Transverse colon (tissue), 4 donors: ENCODE measurements at places on chromosomes 13 and 19. TPM values are rescaled to one million over a fixed set of nuclear protein-coding genes. Genes with fewer than 3 reads are reported as not detected.

- no peaks in the 10 kb centered on the region for H3K27me3 ChIP-seq
- H3K27ac ChIP-seq: peak overlapping the region; percentile 73
- no peak for DNase-seq
- peaks cover 8% of the 10 kb centered on the region for H3K36me3 ChIP-seq
These were observed 733 bp upstream of the CD320 start for GRCh38 chr19:8308891-8309291.

DNA sequence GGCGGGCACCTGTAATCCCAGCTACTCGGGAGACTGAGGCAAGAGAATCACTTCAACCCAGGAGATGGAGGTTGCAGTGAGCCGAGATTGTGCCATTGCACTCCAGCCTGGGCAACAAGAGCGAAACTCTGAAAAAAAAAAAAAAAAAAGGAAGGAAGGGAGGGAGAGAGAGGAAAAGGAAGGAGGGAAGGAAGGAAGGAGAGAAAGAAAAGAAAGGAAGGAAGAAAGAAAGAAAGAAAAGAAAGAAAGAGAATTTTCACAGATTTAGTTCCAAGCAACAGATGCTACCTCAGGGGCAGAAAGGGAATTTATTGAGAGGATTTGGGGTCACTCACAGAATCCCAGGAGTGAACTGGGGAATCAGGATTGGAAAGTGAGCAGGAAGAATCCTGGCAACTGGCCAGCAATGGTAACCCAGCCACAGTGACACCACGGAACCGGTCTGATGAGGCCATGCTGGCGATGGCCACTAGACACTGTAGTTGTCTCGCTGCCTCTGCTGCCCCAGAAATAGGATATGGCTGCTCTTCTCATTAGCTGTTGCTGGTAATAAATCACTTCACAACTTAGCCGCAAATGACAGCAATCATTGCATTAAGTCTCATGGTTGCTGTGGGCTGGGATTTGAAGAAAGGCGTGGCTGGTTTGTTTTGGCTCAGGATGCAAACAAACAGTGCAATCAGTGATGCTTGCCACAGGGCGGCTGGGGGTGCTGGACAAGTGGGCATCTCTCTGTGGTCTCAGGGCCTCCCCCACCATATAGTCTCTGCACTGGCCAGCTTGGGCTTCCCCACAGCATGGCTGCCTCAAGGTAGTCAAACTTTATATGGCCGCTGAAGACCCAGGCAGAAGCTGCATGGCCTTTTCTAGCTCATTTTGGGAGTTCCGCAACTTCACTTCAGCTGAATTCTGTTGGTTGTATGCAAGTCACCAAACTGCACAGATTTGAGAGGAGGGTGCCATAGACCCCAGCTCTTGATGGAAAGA, 5.2 kb upstream of the BCAM start:
- no peak for DNase-seq
- H3K4me1 ChIP-seq: peaks cover 8% of the 10 kb centered on the region
- H3K4me3 ChIP-seq: no peak overlapping the region
- H3K27me3 ChIP-seq: no peaks in the 10 kb centered on the region

DNA sequence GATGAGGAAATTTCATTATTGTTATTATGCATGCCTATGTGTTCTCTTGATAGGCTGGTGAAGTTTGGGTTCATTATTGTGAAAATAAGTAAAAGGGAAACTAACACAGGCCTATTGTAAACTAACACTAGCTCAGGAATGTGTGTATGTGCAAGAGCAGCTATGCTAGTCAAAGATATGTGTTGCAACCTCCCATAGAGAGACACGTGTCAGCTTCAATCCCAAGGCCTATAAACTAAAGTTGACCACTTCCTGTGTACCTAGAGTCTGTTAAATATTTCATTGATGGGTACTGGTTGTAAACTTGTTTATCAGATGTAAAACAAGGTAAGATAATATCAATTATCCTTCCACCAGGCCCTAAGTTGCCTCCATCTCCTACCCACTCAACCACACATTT, 44.7 kb upstream of the ZNF30 start:
- no peaks in the 10 kb centered on the region for H3K36me3 ChIP-seq
- no peak for DNase-seq
- no peak overlapping the region for H3K27ac ChIP-seq
- no peak overlapping the region for H3K4me3 ChIP-seq
- no peaks in the 10 kb centered on the region for H3K4me1 ChIP-seq

- peaks cover 11% of the 10 kb centered on the region for H3K4me1 ChIP-seq
- H3K4me3 ChIP-seq: no peak overlapping the region
These were observed 3.7 kb upstream of the SWSAP1 start for GRCh38 chr19:11370744-11371143.

- no peaks in the 10 kb centered on the region for H3K4me1 ChIP-seq
- no peak overlapping the region for H3K27ac ChIP-seq
- H3K4me3 ChIP-seq: no peak overlapping the region
- peaks cover 90% of the 10 kb centered on the region for H3K27me3 ChIP-seq
- DNase-seq: no peak
These were observed 5.5 kb upstream of the PRTN3 start for GRCh38 chr19:835210-835810.

GRCh38 chr19:4635754-4636116, 3.6 kb upstream of the TNFAIP8L1 start:
- no peaks in the 10 kb centered on the region for H3K36me3 ChIP-seq
- peaks cover 12% of the 10 kb centered on the region for H3K27me3 ChIP-seq
- peaks cover 23% of the 10 kb centered on the region for H3K4me1 ChIP-seq
- DNase-seq: no peak
- peak overlapping the region; percentile 39 for H3K4me3 ChIP-seq

DNA sequence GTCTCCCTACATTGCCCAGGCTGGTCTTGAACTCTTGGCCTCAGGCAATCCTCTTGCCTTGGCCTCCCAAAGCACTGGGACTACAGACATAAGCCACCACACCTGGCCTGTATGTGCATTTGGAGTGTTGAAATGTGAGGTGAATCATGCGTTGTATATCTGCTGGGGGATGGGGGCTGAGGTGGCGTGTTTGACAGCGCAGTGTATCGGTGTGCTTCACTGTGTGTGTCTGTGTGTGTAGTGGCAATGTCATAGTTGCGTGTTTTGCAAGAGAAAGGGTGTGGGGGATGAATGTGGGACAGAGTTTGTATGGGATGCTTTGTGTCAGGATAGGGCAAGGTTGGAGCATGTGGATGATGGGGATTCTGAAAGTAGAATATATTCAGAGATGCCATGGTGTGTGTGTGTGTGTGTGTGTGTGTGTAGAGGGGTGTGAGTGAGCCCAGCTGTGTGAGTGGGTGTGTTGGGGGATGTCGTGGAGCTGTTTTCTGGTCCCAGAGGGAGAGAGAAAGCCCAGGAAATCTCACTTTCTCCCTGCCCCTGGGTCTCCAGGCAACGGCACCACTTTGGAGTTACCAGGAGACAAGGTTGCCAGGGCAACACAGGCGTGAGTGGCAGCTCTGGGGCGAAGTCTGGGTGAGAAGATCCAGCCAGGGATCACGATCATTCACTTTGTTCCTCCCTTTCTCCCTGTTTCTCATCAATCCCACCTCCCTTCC, 1.1 kb upstream of the SWSAP1 start:
- H3K4me3 ChIP-seq: no peak overlapping the region
- no peaks in the 10 kb centered on the region for H3K27me3 ChIP-seq
- no peaks in the 10 kb centered on the region for H3K36me3 ChIP-seq

- H3K27ac ChIP-seq: no peak overlapping the region
- no peaks in the 10 kb centered on the region for H3K27me3 ChIP-seq
- H3K4me3 ChIP-seq: no peak overlapping the region
- no peak for DNase-seq
- H3K4me1 ChIP-seq: no peaks in the 10 kb centered on the region
- no peaks in the 10 kb centered on the region for H3K36me3 ChIP-seq
These were observed 109.7 kb upstream of the KLF12 start for GRCh38 chr13:74243637-74244526.

DNA sequence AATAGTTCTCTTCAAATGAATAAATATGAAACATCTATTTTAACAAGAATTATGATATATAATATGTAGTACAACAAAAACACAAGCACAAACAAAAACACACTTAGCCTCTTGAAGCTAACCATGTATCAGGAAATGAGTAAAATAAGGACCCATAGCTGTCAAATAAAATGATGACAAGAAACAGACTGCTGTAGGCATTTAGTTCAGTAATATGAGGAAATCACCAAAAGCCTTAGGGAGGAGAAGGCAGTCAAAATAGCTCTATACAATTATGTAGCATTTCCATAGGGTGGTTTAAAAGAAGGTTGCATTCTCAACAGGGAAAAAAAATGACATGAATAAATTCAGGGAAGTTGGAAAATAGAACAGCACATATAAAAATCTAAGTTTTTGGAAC, 163.4 kb downstream of the PCDH20 start:
- no peak for DNase-seq
- no peaks in the 10 kb centered on the region for H3K36me3 ChIP-seq
- H3K4me1 ChIP-seq: no peaks in the 10 kb centered on the region
- H3K27me3 ChIP-seq: no peaks in the 10 kb centered on the region
- no peak overlapping the region for H3K4me3 ChIP-seq
- H3K27ac ChIP-seq: no peak overlapping the region

Gene KASH5
- not detected for total RNA-seq

Gene NAXD
- 35.4 TPM for total RNA-seq
